ENCODE measurements at places on chromosomes 16 and 17. TPM values are rescaled to one million over a fixed set of nuclear protein-coding genes. Genes with fewer than 3 reads are reported as not detected.

SREBF1 gene
- 103 TPM for total RNA-seq

TNFRSF17 gene
- total RNA-seq, result 6.2 TPM

DNA sequence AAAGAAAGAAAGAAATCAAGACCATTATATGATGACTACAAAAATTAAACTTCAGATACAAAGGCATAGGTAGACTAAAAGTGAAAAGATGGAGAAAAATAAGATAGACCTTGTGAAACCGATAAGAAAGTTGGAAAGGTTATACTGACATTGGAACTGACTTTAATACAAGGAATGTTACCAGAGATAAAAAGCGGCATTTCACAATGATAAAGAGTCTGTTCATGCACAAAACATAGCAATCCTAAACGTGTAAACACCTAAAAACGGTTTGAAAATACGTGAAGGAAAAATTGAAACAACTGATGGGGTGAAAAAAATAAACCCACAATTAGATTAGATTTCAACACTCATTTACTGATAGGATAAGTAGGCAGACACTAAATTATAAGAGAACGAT, 9.6 kb upstream of the ERN1 start:
- H3K36me3 ChIP-seq, result no peaks in the 10 kb centered on the region
- H3K4me1 ChIP-seq, result no peaks in the 10 kb centered on the region
- H3K27me3 ChIP-seq, result no peaks in the 10 kb centered on the region
- no peak overlapping the region for H3K4me3 ChIP-seq

DNA sequence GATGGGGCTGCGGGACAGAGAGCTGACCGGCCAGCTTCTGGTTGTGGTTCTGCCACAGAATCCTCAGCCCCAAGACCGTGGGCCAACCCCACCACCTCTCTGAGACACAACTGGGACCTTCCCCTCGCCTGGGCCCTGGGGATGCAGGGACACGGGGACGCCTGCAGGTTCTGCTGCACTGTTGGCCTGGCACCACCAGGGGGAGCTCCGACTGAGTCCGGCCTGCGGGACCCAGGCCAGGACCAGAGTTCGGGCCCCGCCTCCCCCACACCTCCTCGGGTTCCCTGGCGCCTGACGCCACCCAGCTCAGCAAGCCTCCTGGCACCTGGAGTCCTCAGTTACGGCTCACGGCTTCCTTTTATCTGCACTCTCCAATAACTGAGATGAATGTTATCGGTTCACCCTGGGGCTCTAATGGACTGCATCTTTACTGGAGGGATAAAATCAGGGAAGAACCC, 27.3 kb downstream of the TBC1D16 start:
- H3K4me1 ChIP-seq, result no peaks in the 10 kb centered on the region
- no peaks in the 10 kb centered on the region for H3K36me3 ChIP-seq
- peak; percentile 92 for DNase-seq
- no peak overlapping the region for H3K4me3 ChIP-seq
- H3K27me3 ChIP-seq, result no peaks in the 10 kb centered on the region
- H3K27ac ChIP-seq, result no peak overlapping the region

DNA sequence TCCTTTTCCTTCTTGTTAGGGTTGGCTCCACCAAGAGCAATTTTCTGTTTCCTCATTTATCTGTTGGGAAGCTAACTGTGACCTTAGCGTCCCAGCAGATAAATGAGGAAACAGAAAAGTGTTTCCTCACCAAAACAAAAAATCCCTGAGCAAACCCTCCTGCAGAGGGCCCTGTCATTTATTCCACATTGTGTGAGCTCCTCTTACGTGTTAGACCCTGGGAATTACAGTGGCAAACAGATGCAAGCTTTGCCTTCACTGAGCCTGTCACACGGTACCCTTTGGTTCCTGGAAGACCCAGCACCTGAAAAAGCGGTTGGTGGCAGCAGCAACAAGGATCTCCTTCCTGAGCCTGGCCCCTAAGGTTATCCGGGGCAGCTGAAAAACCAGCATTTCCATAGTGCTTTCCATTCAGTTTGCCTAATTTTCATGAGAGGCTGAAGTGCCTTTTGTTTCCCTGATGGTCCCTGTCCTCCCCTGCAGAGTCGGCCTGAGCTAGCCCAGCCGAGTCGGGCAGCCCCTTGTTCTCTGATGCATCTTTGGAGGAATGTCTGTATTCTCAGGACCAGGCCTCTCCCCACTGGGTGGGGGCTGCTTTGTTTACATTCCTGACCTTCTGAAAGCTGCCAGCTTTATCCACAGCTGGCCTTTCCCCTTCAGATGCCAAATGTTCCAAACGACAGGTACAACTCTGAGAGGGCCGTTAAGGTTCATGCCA, 34.7 kb downstream of the YPEL2 start:
- no peak for DNase-seq
- H3K27me3 ChIP-seq, result no peaks in the 10 kb centered on the region
- peaks cover 16% of the 10 kb centered on the region for H3K4me1 ChIP-seq
- H3K36me3 ChIP-seq, result no peaks in the 10 kb centered on the region
- H3K4me3 ChIP-seq, result no peak overlapping the region

GRCh38 chr16:27408602-27409031, 6.6 kb downstream of the IL21R start:
- no peak for DNase-seq
- no peaks in the 10 kb centered on the region for H3K4me1 ChIP-seq
- H3K36me3 ChIP-seq, result no peaks in the 10 kb centered on the region
- H3K27me3 ChIP-seq, result no peaks in the 10 kb centered on the region
- H3K27ac ChIP-seq, result no peak overlapping the region

- H3K27ac ChIP-seq, result no peak overlapping the region
- H3K36me3 ChIP-seq, result no peaks in the 10 kb centered on the region
- no peaks in the 10 kb centered on the region for H3K4me1 ChIP-seq
- no peak for DNase-seq
- no peaks in the 10 kb centered on the region for H3K27me3 ChIP-seq
These were observed 35.0 kb downstream of the MAPT start for GRCh38 chr17:45929344-45929743.

- H3K4me3 ChIP-seq, result no peak overlapping the region
- DNase-seq, result no peak
- no peaks in the 10 kb centered on the region for H3K36me3 ChIP-seq
- no peak overlapping the region for H3K27ac ChIP-seq
- H3K27me3 ChIP-seq, result no peaks in the 10 kb centered on the region
- H3K4me1 ChIP-seq, result no peaks in the 10 kb centered on the region
These were observed 13.3 kb upstream of the HOXB2 start for GRCh38 chr17:48558057-48558830.

CCL5 gene
- total RNA-seq, result not detected

DNA sequence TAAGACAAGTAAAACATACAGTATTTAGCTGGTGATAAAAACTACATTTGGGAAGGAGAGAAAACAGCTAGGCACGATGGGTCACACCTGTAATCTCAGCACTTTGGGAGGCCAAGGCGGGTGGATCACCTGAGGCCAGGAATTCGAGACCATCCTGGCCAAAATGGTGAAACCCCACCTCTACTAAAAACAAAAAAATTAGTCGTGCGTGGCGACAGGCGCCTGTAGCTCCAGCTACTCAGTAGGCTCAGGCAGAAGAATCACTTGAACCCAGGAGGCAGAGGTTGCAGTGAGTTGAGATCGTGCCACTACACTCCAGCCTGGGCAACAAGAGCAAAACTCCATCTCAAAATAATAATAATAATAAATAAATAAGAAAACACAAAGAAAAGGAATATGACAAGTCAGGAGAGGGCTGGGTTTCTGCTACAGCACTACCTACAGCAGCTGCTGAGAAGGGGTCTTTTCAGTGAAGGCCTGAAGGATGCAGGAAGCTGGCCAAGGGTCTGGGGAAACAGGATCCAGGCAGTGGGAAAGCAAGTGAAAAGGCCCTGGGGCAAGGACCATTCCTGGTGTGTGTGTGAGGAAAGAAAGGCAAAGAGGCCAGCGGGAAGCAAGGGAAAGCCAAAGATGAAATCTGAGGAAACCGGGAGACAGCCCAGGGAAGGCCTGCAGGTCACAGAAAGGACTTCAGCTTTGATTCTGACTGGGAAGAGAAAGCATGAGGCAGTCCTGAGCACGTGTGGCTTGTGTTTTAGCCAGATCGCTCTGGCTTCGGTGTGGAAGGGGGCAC, 10.6 kb downstream of the MBTPS1 start:
- H3K27ac ChIP-seq, result no peak overlapping the region
- no peak for DNase-seq
- no peaks in the 10 kb centered on the region for H3K27me3 ChIP-seq
- H3K4me3 ChIP-seq, result no peak overlapping the region

DNA sequence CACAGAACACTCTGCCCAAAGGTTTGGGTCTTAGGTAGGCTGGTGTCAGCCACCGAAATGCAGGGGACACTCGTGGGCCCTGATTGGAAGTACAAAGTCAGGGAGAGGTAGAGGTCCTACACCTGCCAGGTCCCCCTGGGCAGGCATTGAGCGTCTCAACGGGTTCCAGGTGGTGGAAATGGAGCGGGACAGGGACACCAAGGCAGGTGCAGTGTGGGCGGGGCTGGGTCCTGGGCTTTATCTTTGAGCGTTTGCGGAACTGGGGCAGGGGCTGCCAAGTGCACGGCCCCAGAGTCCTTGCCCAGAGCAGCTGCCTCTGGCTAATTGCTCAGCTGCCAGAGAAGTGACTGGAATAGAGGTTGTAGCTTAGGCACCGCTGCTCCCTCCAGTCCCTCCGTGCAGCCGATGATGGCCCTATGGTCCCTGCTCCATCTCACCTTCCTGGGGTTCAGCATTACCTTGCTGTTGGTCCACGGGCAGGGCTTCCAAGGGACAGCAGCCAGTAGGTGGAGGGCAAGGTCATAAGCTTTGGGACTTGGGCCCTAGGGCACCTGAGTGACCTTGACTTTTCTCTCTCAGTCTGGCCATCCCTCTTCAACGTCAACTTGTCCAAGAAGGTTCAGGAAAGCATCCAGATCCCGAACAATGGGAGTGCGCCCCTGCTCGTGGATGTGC, at the start of gene ZACN:
ZACN (plus strand) TSS at position 323 of the 675 bp plus-strand sequence; CDS start at position 406, 83 bp downstream.
- no peaks in the 10 kb centered on the region for H3K27me3 ChIP-seq
- H3K36me3 ChIP-seq, result no peaks in the 10 kb centered on the region
- DNase-seq, result no peak
- no peak within 1 kb of the TSS for H3K4me3 ChIP-seq
- no peak within 1 kb of the TSS for H3K27ac ChIP-seq

- peak; percentile 68 for DNase-seq
- peaks cover 6% of the 10 kb centered on the region for H3K36me3 ChIP-seq
- no peak overlapping the region for H3K27ac ChIP-seq
- H3K27me3 ChIP-seq, result no peaks in the 10 kb centered on the region
- H3K4me3 ChIP-seq, result no peak overlapping the region
- H3K4me1 ChIP-seq, result peaks cover 26% of the 10 kb centered on the region
These were observed 2.2 kb upstream of the UQCRC2 start for GRCh38 chr16:21950782-21951521.

CCL8 gene
- not detected for total RNA-seq

- no peak overlapping the region for H3K4me3 ChIP-seq
- H3K4me1 ChIP-seq, result no peaks in the 10 kb centered on the region
- no peak for DNase-seq
- H3K27me3 ChIP-seq, result no peaks in the 10 kb centered on the region
- H3K36me3 ChIP-seq, result no peaks in the 10 kb centered on the region
These were observed 4.4 kb upstream of the BAHCC1 start for GRCh38 chr17:81390873-81391255.

GRCh38 chr17:78364436-78365281, 4.8 kb upstream of the SOCS3 start:
- no peak overlapping the region for H3K27ac ChIP-seq
- no peaks in the 10 kb centered on the region for H3K36me3 ChIP-seq
- no peak overlapping the region for H3K4me3 ChIP-seq
- peaks cover 12% of the 10 kb centered on the region for H3K4me1 ChIP-seq
- DNase-seq, result no peak

- no peak overlapping the region for H3K27ac ChIP-seq
- no peak for DNase-seq
- peaks cover 6% of the 10 kb centered on the region for H3K4me1 ChIP-seq
- no peaks in the 10 kb centered on the region for H3K36me3 ChIP-seq
These were observed 175.2 kb upstream of the CHMP6 start for GRCh38 chr17:80816241-80817103.

GINS2 gene
- total RNA-seq, result 14.2 TPM

DNA sequence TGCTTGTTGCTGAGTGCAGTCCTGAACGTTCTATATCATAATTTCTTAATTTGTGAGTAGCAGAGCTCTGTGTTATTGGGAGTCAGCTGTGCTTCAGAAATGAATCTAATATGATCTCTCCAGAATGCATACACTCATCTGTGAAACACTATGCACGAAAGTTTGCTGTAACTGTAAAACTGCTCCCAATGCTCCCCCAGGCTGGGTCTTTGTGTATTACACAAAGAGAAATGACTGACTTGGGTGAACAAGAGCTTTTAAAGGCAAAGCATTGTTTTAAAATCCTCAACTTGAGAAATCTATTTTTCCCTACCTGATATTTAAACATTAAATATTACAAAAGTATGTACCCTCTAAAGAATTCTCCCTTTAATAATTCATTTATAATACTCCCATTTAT, 636.7 kb upstream of the KIF2B start:
- H3K27ac ChIP-seq, result no peak overlapping the region
- H3K4me1 ChIP-seq, result no peaks in the 10 kb centered on the region

DNA sequence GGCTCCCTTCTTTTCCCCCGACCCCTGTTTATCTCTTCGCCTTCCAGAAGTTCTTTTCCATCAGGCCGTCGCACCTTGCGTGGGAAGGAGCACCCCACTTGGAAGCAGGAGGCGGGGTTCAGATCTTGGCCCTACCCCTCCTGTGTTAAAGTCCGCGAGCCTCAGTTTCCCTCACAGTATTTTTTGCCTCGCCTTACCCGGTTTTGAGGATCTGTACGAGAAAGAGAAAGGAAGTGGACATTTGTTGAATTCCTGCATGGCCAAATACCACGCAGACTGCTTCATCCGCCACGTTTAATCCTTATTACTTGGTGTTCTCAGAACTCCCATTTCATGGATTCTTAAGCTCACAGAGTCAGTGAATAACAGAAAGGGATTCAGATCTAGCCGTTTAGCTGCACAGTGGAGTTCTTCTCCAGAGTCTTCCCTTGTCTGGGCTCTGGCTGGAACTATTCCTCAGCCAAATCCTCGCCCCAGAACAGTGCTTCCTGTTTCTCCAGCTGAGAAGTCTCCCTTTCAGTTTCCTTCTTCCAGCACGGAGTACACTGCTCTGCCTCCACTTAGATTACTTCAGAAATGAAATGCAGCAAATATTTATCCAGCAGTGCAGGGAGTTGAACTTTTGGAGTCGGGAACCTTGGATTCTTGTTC, 590 bp downstream of the TMEM219 start:
- peaks cover 17% of the 10 kb centered on the region for H3K4me1 ChIP-seq
- peak overlapping the region; percentile 45 for H3K27ac ChIP-seq
- peak overlapping the region; percentile 97 for H3K4me3 ChIP-seq
- peak; percentile 49 for DNase-seq

GRCh38 chr17:67477687-67478086, 100.6 kb downstream of the PITPNC1 start:
- H3K27ac ChIP-seq, result no peak overlapping the region
- H3K4me1 ChIP-seq, result peaks cover 4% of the 10 kb centered on the region

ZNF287 gene
- total RNA-seq, result 0.40 TPM
